NCI-H1092 treated with DMSO at 0.1 percent for 48 hours (cell line): ENCODE measurements at places on chromosomes 4 and X.
A peak's percentile ranks its signal among the peaks of the same experiment; 100 is the strongest.

- DNase-seq: no peak
These were observed 819.8 kb downstream of the CCSER1 start for GRCh38 chr4:90946945-90947344.

DNA sequence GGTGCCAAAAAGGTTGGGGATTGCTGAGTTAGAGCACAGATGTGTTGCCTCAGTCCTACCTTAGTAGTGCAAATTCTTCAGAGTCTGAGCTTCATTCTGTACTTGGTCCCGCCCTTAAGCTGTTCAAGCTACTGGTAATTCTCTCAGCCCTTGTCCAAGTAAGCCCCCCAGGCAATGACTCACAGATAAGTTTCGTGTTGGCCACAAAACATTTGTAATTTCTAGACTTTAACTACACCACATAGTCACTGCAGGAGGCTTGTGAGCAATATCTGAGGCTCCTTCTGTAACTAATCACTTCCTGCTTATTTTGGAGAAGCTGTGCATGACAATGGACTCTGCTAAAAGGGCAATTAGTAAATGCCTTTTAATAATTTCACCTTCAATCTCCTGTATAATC is 1420.5 kb downstream of the PCDH7 start:
- no peak for DNase-seq

DNA sequence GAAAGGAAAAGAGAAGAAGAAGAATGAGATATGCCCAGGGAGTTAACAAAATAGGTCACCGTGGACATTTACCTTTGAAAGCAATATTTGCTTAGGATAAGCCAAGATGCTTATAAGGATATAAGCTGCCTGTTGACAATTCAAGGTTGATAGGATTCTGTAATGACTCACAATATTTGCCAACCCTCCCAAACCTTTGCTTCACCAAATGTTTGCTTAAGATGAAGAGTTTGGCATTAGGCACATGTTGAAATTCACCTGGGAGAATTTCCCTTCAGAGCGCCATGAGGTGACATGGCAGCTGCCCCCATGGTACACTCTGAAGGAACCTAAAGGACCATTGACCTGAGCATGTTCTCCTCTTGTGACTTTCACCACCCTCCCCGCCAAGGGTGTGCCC is 4.6 kb downstream of the PALLD start:
- DNase-seq: no peak

- no peak for DNase-seq
These were observed 35.7 kb upstream of the FAM241A start for GRCh38 chr4:112109360-112110058.

DNA sequence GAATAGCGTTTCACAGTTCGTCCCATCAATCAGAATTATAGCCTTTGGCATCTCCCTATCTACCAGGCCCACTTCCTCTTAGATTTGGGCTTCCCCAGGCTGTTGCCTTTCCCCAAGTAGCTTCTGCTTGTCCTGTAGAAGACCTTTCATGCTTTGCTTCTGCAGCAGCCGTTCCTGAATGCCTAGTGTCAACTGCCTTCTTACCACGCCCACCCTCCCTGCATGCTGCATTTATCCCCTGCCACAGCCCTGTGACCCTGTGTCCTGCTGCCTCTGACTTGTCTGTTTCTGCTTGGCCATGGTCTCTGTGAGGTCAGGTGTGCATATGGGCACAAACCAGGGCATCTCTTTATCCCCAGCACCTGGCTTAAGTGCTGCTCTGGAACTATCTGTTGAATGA is 56.3 kb downstream of the HTT start:
- no peak for DNase-seq

- DNase-seq: no peak
These were observed 907.1 kb downstream of the FAT4 start for GRCh38 chr4:126221717-126222340.

DNA sequence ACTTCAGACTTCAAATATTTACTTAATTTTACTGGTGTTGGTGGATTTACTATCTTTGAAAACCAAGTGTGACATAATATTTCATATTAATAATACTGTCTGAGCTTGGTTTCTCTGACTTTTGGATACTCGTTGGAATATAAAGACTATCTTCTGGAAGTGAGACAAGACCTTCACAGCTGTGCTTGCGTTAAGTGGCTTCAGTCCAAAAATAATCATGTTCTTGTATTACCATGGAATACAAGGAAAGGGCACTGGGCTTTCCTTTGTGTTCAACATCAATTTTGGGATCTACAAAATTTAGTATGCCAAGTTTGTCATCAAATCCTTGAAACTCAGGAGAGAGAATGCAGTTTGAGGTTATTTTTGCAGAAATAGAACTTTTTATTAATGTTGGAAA is 712.4 kb upstream of the LCORL start:
- DNase-seq: peak; percentile 86

DNA sequence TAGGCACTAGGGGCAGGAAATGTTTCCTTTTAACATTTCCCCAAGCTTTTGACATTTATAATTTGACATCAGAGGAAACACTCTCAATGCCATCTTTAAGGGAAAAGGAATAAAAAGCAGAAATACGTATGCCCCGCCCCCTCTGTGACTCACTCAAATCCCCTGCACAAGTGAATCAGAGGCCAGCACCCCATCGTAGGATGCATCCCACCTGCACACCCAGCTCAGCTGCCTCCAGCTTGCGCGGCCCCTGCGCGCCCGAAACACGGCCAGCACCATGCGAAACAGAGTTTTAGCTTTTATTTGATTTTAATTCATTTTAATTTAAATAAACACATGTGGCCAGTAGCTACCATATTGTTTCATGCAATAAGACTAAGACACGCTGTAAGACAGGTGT is 29.5 kb downstream of the ABLIM2 start:
- no peak for DNase-seq

DNA sequence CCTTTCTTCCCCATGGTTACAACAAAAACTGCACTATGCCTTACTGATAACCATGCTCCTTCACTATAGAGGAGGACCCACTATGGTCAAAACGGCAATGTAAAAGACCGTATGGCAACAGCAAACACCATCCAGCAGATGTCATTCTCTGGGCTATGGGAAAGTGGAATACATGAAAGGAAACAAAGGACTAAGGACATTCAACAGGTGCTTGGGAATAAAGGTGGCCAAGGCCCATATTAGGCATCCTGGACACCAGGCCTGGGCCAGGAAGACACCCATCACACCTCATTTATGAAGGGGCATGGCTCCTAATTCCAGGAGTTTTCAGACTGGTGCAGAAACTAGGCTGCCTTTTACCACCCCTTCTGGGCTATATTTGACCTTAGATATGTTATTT is 268.4 kb downstream of the PPP3CA start:
- no peak for DNase-seq

GRCh38 chrX:106284431-106285025 is 116.4 kb downstream of the PWWP3B start:
- DNase-seq: no peak

DNA sequence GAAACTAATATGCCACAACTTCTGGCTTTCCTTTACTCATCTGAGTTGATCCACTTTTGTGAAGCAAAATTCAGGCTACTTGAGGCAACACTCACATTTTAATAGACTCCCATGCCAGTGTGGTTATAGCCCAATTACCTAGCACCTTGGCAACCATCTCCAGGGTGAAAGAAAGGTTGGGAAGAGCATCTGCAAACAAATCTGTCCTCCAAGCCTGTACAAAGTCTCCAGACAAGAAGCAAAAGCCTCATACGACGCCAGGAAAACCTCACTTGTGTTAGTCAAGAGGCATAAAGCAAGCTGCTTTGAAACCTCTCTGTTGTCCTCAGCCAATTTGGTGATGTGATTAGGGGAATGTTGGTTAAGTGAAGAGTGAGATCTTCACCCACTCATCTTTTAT is 246.6 kb downstream of the THOC2 start:
- DNase-seq: no peak

DNA sequence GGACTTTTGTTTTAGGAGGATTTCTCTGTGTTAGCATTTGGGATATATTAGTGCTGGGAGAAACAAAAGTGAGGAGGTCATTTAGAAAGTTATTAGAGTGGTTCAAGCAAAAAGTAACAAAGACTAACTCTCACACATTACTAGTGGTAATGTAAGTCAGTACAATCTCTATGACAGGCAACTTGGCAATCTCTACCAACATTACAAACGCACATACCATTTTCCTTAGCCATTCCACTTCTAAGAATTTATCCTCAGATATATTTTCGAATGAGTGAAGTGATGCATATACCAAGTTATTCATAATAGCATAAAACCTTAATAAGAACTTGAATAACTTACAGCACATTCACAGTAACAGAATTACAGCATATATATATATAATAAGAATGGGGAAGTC is 146.2 kb downstream of the PRSS12 start:
- DNase-seq: no peak

- DNase-seq: peak; percentile 54
These were observed 16.2 kb upstream of the ZCCHC12 start for GRCh38 chrX:118807151-118808017.

- DNase-seq: no peak
These were observed 53.4 kb downstream of the KDR start for GRCh38 chr4:55071951-55072350.

GRCh38 chrX:48957477-48957826 is at the start of gene OTUD5:
TSS of gene OTUD5 (minus strand) at chrX:48957607. CDS start at chrX:48957570, 37 bp downstream.
- peak; percentile 81 for DNase-seq

DNA sequence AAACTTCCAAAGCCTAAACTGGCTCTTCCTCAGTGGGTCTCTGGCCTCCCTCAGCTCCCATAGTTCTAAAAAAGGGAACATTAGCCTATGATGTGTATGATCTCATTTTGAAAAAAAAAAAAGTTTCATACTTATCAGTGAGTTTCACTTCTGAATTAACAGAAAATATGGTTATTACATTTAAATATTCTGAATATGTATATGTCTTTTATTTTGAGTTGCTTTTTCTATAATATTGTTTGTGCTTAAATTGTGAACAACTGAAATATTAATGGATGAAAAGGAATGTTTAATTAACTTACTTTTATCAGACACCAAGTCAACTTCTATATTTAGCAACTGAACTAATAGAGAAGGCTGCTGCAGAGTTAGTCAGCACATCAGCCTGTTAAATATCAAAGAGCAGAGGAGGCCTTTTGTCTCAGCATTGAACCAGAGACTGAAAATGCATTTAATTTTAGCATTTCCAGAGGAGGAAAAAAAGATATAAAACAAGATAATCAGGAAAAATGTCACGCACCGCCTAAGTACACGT is 20.4 kb upstream of the FHL1 start:
- DNase-seq: no peak

DNA sequence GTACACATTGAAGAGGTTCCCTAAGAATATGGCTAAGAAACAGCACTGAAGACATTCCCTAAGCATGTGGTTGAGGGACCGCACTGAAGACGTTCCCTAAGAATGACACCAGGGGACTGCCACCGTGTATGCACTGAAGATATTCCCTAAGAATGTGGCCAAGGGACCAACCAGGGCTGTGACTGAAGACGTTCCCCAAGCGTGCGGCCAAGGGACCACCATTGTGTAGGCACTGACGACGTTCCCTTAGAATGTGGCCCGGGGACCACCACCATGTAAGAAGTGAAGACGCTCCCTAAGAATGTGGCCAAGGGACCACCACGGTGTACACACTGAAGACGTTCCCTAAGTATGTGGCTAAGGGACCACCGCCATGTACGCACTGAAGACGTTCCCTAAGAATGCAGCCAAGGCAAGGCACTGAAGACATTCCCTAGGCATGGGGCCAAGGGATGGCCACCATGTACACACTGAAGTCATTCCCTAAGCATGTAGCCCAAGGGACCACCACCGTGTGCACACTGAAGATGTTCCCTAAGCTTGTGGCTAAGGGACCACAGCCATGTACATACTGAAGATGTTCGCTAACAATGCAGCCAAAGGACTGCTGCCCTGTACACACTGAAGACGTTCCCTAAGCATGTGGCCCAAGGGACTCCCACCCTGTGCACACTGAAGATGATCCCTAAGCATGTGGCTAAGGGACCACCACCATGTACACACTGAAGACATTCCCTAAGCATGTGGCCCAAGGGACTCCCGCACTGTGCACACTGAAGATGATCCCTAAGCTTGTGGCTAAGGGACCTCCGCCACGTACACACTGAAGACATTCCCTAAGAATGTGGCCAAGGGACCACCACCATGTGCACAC is 22.0 kb downstream of the DHRSX start:
- no peak for DNase-seq

DNA sequence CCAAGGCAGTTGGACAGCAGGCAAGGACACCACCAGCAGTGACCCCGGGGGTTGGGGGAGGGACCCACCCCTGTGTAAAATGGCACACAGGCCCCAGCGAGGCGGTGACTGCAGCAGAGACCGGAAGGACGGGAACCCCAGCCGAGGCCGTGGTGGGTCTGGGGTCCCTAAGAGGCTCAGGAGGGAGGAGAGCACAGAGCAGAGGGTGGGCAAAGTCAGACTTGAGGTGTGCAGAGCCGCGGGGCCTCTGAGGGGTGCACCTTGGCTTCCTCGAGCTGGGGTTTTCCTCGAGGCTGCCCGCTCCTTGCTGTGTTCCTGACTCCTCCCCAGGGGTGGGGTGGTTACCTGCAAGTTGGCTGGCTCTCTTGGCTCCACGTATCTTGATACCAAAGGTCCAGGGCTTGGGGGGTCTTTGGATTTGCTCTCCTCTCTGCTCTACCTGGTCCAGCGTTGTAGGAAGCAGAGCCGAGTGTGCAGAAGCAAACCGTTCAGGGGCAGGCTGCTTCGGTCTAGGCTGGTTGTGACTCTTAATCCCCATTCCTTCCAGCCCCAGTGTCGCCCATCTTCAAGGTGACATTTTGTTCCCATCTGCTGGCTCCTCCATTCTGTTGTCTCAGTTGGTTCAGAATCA is 37.9 kb upstream of the SORCS2 start:
- no peak for DNase-seq

DNA sequence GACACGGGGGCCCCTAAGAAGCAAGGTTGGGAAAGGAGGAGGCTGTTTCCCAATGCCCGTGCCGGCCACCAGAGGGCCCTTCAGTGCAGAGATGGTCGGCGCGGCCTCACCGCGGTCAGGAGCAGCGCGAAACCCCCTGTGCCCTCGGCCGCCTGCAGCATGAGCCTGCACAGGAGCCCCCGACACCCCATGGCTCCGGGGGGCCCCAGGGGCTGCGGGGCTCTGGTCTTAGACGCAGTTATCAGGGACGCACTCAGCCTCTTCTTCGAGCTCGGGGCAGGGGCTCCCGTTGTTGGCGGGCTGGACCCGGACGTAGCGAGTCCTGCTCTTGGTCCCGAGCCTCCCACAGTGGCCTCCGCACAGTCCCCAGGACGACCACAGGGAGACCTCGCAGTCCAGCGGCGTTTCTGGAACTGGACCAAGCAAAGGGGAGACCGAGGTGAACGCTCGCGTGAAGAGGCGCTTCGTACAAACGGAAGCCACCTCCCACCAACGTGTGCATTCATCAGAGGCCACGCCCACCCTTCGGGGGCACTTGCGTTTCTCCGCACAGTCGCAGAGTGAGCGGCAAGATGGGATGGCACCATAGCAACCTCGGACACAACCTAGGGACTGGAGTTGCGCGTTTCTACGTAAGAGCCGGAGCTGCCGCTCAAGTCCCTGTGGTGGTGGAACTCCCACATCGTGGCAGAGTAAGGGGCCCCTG is 5.0 kb downstream of the SPON2 start:
- peak; percentile 85 for DNase-seq

DNA sequence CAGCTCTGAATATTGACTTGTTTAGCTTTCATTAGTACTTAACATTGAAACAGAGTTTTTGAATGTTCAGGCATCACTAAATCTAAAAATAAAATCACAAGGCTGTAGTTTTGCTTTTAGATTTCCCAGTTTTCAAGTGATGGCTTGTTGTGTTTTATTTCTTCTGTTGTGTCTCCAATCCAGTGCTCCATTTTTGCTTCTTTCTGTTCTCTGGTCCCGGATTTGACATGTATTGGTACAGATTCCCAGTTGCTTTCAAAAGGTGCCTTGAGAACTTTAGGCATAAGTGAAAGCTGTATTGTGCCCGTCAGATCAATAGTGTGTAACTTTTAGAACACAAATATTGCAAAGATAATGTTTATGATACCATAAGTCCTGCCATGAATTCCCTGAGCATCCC is 53.2 kb downstream of the ARHGAP10 start:
- DNase-seq: no peak
